ENCODE measurements at places on chromosomes 4 and X. TPM values are rescaled to one million over a fixed set of nuclear protein-coding genes. Genes with fewer than 3 reads are reported as not detected.

- DNase-seq, result no peak
Measured at GRCh38 chr4:109083911-109084310, 218.5 kb downstream of the COL25A1 start.

- DNase-seq, result no peak
Measured at GRCh38 chr4:184503869-184504300, 29.5 kb upstream of the IRF2 start.

GRCh38 chr4:76301068-76301774 lies 5.3 kb upstream of the STBD1 start:
- DNase-seq, result no peak

DNA sequence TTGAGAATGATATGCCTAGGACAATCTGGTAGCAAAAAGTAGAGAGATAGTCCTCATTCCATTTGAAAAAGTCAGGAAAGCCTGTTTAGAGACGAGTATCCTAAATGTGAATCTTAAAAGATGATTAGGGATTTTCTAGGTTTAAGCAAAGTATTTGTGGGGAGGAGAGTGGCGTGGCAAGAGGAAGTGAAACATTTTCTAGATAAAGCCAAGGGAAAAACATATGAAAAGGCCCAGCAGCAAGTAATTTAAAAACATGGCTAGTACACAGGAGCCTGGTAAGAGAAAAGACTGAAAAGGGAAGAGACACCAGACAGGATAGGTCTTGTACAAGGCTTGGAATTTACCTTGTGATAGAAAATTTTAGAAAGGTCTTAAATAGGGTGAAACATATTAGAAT lies 45.9 kb downstream of the CORIN start:
- DNase-seq, result no peak

The CRMP1 gene
- 0.16 TPM for total RNA-seq

The MSX1 gene
- 38.9 TPM for total RNA-seq

DNA sequence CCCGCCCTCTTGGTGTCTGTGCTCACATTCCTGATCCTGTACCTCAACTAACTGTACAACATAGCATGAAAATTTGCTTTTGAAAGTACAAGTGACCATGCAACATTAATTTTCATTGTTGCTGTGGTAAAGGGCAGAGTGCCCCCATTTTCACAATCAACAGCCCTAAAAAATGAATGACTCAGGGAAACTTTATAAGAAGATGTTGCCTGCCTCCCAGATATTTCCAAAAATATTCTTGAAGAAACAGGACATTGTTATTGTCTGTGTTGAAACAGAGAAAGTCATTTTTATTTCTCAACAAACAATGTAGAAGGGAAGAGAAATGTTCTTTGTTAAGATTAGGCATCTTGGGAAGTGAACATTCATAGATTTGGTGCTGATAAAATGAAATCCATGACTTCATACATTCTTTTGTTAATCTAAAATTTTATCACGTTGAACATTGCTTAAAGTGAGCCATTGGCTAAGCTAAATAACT lies 113.9 kb upstream of the ANXA3 start:
- DNase-seq, result no peak

The PNMA3 gene
- 0.22 TPM for total RNA-seq

The ETDB gene
- total RNA-seq, result not detected

DNA sequence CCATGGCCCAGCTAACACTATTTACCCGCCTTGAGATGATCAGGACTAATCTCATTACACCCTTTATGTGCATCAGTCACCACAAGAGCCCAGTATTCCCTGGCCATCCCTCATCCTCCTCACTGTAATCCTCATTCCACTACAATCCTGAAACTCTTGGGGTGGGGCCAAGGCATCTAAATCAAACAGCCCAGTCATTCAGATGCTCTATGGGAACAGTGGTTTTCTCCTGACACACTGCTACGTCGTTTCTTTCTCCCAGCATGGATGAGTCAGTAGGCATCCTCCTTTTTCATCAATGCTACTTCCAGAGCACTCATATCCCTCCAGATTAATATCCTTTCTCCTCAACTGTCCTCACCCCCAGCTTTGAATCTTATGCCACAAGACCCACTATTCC lies 5.6 kb downstream of the SDAD1 start:
- no peak for DNase-seq

DNA sequence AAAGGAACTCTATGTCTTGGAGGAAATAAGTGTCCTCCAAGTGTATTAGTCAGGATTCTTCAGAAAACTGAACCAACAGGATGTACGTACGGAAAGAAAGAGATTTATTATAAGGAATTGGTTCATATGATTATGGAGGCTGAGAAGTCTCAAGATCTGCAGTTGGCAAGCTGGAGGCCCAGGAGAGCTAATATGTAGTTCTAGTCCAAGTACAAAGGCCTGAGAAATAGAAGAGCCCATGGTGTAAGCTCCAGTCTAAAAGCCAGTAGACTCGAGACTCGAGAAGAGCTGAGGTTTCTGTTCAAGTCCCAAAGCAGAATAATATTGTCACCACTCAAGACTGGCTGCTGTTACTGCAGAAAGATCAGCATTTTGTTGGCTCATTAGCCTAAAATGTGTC lies 65.3 kb upstream of the EFNB1 start:
- no peak for DNase-seq

DNA sequence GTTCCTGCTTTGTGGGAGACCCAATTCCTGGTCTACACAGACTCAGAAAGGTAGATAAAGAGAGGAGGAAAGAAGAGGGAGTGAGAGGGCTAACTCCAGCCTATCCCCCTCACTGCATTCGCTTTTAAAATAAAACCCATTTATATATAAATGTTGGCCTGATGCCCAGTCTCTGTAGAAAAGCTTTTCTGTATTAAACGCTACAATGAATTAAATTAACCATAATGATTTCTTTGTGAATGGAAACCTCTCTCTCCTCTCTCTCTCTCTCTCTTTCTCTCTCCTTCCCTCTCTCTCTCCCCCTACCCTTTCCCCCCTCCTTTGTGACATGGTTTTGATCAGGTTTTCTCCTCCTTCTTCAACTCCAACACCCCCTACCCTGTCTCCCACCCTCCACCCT lies 34.8 kb downstream of the PJA1 start:
- no peak for DNase-seq

DNA sequence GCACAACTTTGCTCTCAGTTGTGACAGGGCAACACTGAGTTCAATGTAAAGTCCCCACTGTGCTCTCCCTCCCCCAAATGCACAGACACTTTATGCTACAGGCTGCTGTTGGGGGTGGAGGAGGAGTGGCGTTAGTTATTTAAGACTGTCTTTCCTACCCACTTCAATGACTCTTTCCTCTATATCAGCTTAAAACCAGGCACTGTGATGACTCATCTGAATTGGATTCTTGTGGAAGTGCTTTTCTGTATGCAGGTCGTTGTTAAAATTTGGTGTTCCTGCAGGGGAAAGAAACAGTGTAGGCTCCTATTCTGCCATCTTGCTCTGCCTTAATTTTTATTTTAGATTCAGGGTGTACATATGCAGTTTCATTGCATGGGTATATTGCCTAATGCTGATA lies 1157.2 kb upstream of the ADGRL3 start:
- no peak for DNase-seq

DNA sequence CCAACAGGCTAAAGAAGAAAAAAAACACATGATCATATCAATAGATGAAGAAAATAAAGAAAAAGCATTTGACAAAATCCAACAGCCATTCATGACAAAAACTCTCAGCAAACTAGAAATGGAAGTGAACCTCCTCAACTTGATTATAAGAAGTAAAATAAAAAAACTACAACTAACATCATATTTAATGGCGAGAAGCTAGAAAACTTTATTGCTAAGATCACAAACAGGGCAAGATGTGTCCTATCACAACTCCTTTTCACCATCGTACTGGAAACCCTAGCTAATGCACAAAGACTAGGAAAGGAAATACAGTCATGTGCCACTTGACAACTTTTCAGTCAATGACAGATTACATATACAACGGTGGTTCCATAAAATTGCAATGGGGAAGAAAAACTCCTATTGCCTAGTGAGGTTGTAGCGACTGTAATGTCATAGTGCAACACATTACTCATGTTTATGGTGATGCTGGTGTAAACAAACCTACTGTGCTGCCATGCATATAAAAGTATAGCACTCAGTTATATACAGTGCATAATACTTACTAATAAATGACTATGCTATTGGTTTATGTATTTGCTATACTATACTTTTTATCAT lies 12.1 kb upstream of the MANBA start:
- DNase-seq, result no peak

GRCh38 chr4:13922873-13923645 lies 295.5 kb upstream of the BOD1L1 start:
- DNase-seq, result no peak

DNA sequence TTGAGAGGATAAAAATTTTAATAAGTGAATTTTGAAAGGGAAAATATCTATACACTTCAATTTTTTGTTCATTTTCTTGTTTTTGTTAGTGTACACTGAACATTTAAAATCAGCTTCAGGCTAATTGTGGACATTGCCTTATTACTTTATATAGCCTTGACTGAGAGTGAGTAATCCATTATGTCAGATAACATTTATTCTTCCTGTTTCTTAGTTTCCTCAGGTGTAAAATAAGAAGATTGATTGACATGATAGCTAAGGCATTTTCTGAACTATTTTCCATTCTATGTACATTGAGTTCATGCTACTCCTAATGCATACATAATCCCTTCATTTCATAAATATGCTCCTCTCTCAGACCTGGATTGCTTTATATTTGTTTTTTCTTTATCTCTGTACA lies 607.3 kb upstream of the AADAT start:
- DNase-seq, result no peak

- DNase-seq, result no peak
Measured at GRCh38 chr4:15405018-15405417, 22.8 kb upstream of the C1QTNF7 start.

The SMIM31 gene
- not detected for total RNA-seq

DNA sequence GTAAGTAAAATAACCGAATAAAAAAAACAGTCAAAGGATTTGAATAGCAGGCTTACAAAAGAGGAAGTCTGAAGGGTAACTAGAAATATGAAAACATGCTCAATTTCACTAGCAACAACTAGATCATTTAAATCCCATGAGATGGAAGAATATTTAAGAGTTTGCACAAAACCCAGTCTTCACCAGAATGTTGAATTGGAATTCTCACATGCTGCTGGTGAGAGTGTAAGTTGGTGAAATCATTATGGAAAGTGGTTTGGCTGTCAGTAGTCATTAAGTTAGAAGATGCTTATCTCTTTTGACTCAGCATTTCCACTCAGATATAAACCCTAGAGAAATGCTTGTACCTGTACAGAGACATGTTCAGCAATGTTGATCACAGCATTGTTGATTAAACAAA lies 110.1 kb downstream of the PGRMC2 start:
- no peak for DNase-seq

- no peak for DNase-seq
Measured at GRCh38 chr4:41613386-41613785, 75.4 kb downstream of the LIMCH1 start.

The SOWAHD gene
- 0.71 TPM for total RNA-seq

GRCh38 chrX:64842492-64842891 lies 133.8 kb downstream of the ZC4H2 start:
- DNase-seq, result no peak

The NDNF gene
- 2.5 TPM for total RNA-seq

DNA sequence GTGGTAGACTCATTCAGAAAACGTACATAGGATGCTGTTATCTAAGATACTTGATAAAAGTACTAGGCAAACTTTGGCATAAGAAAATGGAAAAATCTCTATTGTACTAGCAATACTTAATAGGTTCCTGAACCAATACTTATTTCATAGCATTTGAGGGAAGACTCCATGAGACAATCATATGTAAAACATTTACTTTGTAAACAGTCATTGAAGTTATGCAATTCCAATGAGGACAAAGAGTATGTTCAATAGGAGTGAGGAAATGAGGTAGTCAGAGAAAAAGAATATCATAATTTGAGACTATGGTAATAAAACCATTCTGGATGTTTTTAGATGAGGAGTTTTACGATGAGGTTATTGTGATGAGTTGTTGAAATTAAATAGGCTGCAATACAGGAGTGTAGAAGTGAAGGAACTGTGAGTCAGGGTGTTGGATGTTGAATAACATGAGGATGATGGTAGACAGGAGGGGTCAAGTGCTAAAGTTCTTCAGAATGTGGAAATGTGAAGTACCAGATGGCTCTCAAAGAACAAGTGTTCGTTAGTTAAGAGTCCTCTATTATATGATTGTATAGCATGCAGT lies 397.9 kb downstream of the PPP3CA start:
- DNase-seq, result no peak

DNA sequence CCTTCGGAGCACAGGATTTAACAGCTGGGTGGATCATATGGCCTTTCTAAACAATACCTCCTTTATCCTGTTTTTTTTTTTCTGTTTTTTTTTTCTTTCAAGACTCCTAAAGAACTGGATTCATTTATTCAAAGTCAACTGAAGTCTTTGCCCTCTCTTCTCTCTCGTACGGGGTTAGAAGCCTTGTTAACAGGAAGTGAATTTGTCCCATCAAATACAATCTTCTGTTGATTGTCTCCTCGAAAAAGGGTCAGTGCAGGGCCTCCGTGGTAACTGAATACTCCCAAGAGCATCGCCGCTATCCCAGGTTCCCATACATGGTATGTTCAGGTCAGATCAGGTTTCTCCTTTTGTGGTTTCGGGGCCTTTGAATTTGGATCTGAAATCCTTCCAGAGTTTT lies 1.8 kb upstream of the TMEM128 start:
- DNase-seq, result no peak

DNA sequence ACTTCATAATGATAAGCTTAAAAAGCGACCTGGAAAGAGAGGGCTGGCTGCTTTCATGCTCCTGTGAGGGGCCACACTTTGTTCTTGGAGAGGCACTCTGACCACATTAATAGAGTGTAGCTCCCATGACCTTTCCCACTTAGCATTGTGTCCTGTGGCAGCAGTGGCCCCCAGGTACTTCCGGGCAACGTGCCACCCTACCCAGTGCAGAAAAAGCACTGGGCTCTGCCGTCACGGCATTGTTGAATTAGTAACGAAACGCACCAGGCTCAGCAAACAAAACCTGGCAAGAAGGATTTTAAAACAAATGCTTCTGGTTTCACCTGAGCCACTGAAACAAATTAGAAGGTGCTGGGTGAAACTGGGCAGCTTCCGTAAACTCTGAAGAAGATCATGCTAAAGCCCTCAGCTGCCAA lies 5.4 kb upstream of the SORBS2 start:
- no peak for DNase-seq

GRCh38 chr4:144649646-144650045 lies 3.7 kb downstream of the HHIP start:
- DNase-seq, result no peak

The COX7B gene
- total RNA-seq, result 225 TPM

DNA sequence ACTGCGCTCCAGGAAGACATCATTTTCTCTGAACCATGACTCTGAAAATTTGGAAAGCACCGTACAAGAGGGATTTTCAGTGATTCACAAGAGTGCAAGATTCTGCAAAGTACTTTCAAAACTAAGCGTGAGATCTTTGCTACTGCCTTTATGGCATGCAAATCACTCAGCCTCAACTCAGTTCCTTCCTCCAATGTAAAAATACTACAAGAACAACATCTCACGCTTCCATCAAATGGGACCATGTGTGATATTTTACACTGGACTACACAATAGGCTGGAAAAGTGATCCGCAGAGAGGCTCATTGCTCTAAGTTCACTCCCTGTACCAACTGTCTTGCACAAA lies 674 bp upstream of the IL15 start:
- no peak for DNase-seq

The PABPC1L2A gene
- total RNA-seq, result not detected

The VCX3B gene
- not detected for total RNA-seq

- no peak for DNase-seq
Measured at GRCh38 chrX:109990582-109991276, 12.2 kb upstream of the TMEM164 start.

The RNF128 gene
- 0.55 TPM for total RNA-seq

- no peak for DNase-seq
Measured at GRCh38 chr4:25890571-25891485, 23.2 kb upstream of the SMIM20 start.
